NCI-H2029 treated with DMSO at 0.1 percent for 48 hours (cell line): ENCODE measurements at places on chromosomes 6 and 20.

DNA sequence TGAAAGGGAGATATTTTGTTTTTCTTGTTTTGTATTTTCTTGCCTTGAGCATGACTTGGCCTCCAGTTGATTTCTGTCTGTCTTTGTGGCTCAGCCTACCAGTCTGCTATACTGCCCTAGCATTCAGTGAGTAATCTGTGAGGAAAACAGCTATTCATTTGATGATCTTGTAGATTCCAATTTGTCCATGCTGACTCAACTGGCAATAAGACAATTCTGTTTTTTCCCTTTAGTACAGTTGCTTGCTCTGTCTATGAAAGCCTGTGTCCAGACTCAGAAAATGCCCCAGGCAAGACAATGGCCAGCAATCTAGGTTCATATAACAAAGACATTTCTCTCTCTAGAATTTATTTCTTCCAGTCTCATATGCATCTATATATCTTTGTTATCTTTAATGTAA, 10.9 kb upstream of the SOX4 start:
- DNase-seq: no peak

- DNase-seq: no peak
Observed at GRCh38 chr20:20084296-20084752, 32.0 kb downstream of the CFAP61 start.

DNA sequence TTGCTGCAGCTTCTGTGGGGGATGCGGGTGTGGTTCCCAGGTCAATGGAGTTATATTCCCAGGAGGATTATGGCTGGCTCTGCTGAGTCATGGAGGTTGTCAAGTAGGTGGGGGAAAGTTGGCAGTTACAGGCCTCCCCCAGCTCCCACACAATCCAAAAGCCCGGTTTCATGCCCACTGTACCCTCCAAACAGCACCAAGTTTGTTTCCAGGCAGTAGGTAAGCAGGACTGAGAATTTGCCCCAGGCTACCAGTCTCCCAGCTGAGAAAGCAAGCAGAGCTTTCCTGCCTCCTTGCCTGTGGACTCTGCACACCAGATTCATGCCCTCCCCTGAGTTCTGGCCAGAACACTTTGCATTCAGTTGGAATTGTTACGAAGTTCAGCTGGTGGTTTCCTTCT, 578.2 kb downstream of the MEI4 start:
- DNase-seq: no peak

DNA sequence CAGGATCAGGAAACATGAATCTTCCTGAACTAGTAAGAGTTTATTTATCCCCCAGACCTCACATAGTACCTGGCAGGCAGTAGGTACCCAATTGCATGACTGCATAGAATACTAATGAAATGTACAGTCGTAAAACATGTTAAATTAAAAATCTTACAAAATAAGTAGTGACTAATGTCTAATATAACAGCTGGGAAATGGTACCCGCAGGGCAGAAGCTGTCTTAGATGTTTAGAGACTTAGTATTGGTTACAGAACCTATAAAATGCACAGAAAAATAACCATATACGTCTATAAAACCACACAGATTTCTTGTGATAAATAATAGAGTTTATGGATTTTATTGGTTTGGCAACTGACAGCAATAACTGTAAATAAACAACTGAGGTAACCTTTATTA, 139.1 kb upstream of the GMDS start:
- DNase-seq: no peak

GRCh38 chr6:3336859-3337515, 78.2 kb downstream of the PSMG4 start:
- DNase-seq: peak; percentile 71

DNA sequence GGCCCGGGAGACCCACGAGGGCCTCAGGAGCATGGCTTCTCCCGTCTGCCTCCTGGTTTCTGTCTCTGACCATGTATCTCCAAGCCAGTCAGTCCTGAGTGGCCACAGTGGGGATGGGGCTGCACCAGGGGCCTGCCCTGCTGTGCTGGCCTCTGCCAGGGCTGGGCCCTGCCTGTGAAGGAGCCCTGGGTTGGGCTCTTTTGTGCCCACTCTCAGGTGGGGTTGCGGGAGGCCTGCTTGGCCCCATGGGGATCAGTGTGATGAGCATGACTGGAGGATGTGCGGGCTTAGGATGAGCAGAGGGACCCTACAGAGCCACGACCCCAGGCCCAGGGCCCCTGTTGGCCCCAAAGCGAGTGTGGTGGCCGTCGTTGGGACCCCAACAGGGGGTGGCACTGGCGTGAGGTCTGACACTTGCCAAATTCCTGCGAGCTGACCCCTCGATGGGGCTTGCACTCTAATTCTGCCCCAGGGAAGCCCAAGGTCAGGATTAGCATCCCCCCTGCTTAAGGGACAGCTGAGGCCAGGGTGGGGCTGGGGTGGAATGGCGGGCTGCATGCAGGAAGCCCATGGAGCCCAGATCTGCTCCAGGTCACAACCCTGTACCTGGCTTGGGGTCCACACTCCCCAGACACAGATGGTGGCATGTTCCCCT, 90.0 kb upstream of the BHLHE23 start:
- DNase-seq: no peak

- DNase-seq: no peak
Observed at GRCh38 chr6:43707767-43708166, 20.2 kb upstream of the MRPS18A start.

DNA sequence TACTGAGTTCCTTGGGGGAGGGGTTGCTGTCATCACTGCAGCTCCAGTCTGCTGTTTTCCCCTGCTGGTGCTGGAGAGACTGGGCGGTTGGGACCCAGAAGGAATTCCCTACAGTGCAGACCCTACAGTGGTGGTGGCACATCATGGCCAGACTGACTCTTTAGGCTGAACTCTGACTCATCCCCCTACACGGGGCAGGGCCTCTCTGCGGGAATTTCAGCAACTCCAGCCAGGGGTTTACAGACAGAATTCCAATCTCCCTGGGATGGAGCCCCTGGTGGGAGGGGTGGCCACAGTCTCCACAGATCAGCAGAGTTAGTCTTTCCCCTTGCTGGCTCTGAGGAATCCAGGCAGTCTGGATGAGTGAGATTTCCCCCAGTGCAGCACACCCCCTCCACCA, 46.9 kb upstream of the MAPK13 start:
- no peak for DNase-seq

DNA sequence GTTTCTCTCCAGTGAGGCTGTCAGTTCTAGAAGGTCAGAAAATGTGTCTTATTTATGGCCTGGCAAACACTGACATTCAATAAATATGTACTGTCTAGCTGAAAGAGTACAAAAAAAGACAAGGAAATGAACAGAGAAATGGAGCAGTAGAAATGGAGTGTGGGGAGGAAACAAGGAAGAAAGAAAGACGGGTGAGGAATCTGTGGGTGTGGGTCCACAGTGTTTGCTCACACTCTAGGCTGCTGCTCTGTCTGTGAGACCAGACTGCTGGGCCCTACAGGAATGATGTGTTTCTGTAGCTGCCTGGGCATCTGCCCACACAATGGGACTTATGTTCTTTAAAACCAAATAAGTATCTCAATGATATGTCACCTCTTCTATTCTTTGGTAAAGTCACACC, 114.2 kb downstream of the MOXD1 start:
- DNase-seq: no peak

DNA sequence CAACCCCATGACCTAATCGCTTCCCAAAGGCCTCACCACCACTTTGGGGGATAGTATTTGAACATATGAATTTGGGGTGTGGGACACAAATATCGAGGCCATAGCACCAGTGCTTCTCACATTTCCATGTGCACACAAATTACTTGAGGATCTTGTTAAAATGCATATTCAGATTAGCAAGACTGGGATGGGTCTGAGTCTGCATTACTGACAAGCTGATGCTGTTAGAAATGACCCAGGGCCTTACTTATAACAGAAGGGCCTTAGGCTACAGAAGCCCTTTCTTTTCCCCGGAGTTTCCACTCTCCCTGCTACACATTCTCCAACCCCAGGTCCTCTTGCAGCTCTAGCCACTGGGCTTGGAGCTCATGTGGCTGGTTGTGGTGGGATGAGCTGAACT, 141.5 kb upstream of the LRFN2 start:
- no peak for DNase-seq

GRCh38 chr6:96704713-96705112, 132.6 kb downstream of the GPR63 start:
- no peak for DNase-seq

- DNase-seq: no peak
Observed at GRCh38 chr6:140064366-140064765, 689.9 kb upstream of the CITED2 start.

DNA sequence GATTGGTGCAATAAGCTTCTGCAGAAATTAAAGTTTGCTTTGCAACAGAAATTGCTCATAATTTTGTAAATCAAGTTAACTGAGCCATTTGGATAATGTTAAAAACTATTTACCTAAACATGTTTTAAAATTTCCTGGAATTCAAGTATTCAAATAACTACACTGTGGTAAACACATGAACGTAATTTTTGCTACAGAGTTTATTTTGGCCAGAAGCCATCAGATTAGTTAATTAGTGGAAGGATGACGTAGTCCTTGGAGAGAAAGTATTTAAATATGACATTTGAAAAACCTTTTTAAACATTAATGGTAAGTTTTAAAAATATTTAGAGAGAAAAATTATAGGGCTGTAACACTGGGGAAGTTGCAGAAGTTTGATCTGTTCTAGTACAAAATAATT, 121.2 kb upstream of the UST start:
- DNase-seq: no peak

DNA sequence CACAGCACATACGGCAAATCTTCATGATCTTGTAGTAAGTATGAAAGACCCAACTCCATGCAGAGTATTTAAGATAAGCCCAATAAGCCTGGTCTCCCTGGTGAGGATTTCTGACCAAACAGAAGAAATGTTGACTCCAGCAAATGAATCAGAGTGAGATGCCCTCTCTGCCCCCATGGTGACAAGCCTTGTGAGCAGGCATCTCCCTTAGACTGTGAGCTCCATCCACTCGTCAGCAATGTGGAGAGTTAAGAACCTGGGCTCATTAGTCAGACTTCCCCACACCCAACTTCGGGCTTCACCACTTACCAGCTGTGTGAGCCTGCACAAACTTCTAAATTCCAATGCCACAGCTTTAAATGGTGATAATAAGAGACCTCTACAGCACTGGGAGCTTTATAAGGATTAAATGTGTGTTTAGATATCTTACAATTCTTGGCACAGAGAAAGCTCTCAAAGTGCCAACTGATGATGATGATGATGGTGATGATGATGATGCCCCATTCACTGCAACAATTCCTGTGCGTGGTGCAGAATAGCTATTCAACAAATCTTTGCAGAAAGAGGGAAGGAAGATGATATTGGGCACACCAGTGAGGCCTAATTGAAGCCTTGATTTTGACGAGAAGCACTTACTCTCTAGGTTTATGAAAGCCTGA, 253.4 kb upstream of the TAB2 start:
- no peak for DNase-seq
